ENCODE measurements at places on chromosomes 6 and 20. TPM values are rescaled to one million over a fixed set of nuclear protein-coding genes. Genes with fewer than 3 reads are reported as not detected.
A peak's percentile ranks its signal among the peaks of the same experiment; 100 is the strongest.

The SNRPB gene
- total RNA-seq = 78.8 TPM

The TNFRSF6B gene
- total RNA-seq = 5.3 TPM

The HAO1 gene
- not detected for total RNA-seq

- H3K36me3 ChIP-seq = no peaks in the 10 kb centered on the region
- DNase-seq = no peak
- H3K27me3 ChIP-seq = no peaks in the 10 kb centered on the region
- no peak overlapping the region for H3K4me3 ChIP-seq
- H3K4me1 ChIP-seq = peaks cover 10% of the 10 kb centered on the region
Measured at GRCh38 chr6:145863988-145864616, 49.5 kb upstream of the FBXO30 start.

The AHI1 gene
- 31.7 TPM for total RNA-seq

DNA sequence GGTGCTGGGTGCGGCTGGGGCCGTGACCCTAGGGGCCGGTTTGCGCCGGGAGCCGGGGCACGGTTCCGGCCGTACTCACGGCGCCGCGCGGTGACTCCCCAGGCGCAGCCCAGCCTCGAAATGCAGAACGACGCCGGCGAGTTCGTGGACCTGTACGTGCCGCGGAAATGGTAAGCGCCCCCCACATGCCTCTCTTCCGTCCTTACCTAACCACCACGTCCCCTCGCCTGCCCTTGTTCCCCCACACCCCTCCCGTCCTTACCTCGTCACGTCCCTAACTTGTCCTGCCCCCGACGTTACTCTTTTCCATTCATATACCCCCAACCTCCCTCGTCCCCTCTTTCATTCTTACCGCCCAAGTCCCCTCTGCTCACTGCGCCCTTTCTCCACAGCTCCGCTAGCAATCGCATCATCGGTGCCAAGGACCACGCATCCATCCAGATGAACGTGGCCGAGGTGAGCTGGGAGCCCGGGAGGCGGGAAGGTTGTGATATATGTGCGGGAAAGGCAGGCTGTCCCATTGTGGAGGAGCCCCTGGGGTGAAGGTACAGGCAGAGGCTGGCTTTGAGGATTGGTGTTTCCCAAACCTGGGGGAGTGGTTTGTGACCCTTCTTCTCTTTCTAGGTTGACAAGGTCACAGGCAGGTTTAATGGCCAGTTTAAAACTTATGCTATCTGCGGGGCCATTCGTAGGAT is 463 bp downstream of the RPS21 start:
- H3K27ac ChIP-seq = peak overlapping the region; percentile 97
- DNase-seq = no peak
- H3K36me3 ChIP-seq = peaks cover 37% of the 10 kb centered on the region
- H3K27me3 ChIP-seq = no peaks in the 10 kb centered on the region
- H3K4me3 ChIP-seq = peak overlapping the region; percentile 95
- peaks cover 31% of the 10 kb centered on the region for H3K4me1 ChIP-seq

GRCh38 chr6:5058254-5058653 is 26.9 kb upstream of the PPP1R3G start:
- H3K4me1 ChIP-seq = no peaks in the 10 kb centered on the region
- DNase-seq = no peak
- no peak overlapping the region for H3K27ac ChIP-seq
- H3K36me3 ChIP-seq = no peaks in the 10 kb centered on the region
- no peak overlapping the region for H3K4me3 ChIP-seq

DNA sequence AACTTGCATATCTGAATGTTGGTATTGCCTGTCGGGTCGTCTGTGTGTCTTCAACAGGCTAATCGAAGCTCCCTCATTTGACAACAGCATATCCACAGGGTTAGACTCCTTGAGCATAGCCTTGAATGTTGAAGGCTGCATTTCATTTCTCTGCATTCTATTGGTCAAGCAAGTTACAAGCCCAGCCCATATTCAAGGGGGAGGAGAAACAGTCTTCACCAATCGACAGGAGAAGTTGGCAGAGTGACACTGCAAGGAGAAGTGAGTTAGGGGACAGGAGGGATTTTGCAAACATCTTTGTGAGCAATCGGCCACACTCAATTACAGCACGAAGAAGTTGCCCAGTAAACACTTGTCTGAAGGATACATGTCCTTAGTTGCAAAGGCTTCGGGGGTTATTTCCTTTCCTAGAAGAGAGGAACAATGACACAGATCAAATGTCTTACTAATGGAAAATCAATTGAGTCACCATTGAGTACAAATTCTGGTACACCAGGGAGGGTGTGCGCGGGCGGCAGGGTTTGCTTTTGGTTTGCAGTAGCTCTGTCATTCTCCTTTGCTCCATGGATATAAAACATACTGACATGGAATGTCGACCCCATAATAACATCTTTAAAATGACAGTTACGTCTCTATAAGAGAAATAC is 60.6 kb upstream of the NT5E start:
- no peak overlapping the region for H3K27ac ChIP-seq
- no peaks in the 10 kb centered on the region for H3K36me3 ChIP-seq
- peaks cover 1% of the 10 kb centered on the region for H3K4me1 ChIP-seq
- no peak for DNase-seq
- H3K27me3 ChIP-seq = no peaks in the 10 kb centered on the region

The HCRTR2 gene
- not detected for total RNA-seq

The PSORS1C2 gene
- not detected for total RNA-seq

DNA sequence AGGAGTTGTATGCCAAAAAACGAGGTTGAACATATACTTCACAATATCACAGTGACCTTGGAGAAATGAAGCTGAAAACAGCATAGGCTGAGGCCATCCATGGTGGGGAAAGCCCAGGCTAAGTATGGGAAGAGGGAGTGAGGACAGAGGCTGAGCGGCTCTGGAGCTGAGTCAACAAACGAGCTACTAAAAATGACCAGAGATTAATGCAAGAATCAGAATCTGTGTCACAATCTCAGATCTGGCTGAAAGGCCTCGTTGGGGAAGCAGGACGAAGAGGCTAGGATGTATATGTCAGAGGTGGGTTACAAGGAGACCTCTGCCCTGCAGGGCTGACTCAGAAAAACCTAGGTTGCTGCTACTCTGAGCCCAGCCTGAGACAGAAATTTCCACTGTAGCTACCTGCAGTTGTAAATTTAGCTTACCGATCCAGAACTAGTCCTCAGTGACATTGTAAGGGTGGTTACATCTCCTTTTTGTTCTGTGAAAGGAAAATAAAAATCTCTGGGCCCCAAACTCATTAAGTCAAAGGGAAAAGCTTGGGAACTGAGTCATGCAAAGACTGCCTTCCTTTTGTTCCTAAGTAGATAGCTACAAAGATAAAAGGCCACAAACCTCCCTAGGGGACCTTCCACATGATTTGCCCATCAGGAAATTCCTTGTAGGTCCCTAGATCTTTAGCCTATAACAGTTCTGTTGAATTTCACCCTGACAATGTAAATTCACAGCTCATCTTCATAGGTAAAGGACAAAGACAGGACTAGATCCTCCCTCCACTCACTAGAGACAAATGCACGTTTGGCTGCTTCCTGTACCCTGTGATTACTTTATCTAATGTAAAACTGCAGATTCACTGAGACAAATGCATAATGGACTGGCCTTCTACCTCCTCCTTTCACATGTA is 8.5 kb upstream of the TUBB2A start:
- no peak overlapping the region for H3K27ac ChIP-seq
- no peaks in the 10 kb centered on the region for H3K27me3 ChIP-seq
- no peaks in the 10 kb centered on the region for H3K36me3 ChIP-seq
- no peak for DNase-seq
- peaks cover 6% of the 10 kb centered on the region for H3K4me1 ChIP-seq

The SIM1 gene
- total RNA-seq = not detected
